ENCODE measurements at places on chromosomes 6 and 20.

DNA sequence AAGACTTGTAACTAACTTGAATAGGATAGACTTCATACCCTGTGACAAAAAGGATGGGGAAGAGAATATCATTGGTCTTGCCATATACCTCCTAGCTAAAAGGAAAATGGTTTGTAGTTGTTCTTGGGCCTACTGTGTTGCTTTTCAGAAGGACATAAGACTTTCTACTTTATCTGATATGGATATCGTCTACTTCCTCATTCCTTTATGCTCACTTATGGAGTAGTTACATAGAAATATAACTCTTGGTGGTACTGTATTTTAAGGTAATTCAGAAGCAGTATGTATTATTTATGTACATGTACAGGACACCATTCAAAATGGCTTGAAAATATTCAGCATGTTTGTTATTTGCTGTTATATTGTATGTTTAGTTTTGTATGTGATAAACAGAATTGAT is 8.0 kb downstream of the FAM217B start:
- no peak for DNase-seq

GRCh38 chr6:165227644-165228329 is 81.6 kb downstream of the C6orf118 start:
- DNase-seq = peak; percentile 65

DNA sequence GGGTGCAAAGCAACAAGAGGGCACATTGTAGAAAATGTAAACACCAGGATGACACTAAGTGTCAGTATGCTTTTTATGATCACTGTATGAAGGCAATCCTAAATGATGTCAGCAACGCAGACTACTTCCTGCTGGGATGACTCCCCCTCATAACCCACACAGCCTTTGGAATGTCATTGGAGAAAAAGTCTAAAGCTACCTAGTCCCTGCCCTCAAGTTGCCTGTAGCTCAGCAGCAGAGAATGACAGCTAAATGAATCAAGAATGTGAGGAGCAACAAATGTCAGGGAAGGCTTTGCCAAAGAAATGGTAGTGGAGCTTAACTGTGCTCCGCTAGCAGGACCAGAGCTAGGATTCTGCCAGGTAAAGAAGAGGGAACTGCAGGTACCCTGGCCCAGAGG is 555.6 kb downstream of the CD83 start:
- DNase-seq = peak; percentile 42

- no peak for DNase-seq
Measured at GRCh38 chr6:49549691-49550491, 577 bp upstream of the C6orf141 start.

DNA sequence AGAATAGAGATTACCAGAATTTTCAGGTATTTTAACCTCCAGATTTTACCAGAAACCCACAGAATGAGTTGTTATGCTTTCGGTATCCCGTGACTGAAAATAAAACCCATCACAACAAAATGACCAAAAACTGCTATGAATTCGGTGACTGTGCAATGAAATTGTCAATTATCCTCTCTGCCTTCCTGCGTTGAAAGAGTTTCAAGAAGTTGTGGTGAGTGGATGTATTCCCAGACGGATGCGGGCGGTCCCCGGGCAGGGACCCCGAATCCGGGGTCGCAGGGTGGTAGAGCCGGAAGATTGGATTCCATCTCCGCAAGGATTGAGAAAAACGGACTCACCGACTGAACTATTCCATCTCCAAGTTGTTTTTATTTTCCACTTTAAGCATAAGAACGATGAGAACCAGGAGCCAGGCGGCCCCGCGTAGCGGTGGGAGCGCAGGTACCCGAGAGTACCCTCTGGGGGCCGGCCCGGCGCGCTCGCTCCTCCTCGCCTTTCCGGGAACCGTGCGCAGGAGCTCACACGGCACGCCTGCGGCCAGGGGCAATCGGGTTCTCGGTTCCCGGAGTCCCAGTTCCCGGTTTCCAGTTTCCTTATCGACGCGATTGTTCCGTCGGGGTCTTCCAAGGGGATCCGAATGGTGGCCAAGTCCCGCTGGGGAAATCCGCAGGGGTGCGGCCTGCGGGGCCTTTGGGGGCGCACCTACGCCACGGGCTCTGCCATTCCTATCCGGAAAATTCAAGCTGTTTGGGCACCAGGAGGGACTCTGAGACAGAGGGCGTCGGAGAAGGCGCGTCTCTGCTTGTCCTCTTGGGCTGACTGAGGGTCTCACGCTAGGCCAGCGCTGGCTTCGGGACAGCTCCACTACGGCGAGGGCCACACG is 104.9 kb upstream of the PRDM1 start:
- no peak for DNase-seq

- no peak for DNase-seq
Measured at GRCh38 chr6:139640448-139640847, 266.0 kb upstream of the CITED2 start.

All from cardiac fibroblast (primary cell).